Stimulated activated naive CD4-positive, alpha-beta T cell treated with Interleukin-2 at 50 U/mL for 16 hours (primary cell): ENCODE measurements at places on chromosomes 13 and 19.

DNA sequence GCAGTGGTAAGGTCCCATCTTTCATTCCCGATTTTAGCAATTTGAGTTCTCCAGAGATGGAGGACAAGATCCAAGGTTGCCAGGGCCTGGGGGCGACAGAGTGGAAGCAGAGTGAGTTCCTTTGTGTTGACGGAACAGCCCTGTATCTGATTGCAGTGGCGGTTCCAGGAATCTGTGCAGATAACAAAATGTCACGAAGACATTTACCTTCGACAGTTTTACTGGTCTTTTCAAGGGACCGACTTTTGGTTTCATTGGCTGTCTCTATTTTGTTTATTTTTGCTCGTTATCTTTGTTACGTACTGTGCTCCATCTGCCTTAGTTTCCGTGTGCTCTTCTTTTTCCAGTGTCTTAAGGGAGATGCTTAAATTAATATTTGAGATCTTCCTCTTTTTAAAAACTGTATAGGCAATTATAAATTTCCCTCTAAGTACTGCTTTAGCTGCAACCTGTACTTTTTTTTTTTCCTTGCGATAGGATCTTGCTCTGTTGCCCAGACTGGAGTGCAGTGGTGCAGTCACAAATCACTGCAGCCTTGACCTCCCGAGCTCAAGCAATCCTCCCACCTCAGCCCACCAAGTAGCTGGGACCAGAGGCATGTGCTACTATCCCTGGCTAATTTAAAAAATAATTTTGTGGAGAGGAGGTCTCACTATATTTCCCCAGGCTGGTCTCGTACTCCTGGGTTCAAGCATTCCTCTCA lies 23.2 kb downstream of the KDM4B start:
- no peak for DNase-seq

DNA sequence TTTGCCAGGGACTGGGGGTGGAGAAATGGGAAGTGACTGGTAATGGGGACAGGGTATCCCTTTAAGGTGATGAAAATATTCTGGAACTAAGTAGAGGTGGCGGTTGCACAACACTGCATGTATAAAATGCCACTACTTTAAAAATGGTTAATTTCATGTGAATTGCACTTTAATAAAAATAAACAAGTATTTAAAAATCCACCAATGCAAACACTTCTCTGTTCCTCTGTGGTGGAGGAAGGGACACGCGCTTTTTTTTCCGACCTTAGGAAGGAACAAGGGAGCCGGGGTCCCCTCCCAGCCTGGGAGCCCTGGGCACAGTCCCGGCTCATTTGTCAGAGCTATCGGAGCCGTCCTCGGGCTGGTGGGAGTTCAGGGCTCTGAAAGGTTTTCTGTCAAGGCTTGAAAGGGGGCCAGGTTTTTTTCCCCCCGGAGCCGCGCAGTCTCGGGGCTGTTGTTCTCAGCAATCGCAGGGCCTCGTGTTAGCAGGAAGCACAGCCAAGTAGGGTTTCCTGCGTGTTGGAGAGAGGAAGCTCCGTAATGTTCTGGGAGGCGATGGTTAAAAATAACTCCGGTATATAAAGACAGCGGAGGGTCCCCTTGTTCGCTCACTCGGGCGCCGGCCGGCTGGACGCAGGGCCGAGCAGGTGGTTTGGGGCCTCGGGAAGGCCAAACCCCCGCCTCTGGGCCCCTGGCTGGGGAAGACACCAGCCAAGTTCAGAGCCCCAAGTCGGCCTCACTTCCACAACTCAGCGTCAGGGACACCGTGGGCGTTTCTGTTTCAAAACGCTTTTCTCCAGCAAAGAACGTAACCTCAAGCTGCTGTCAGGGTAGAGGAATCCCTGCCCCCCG lies 41.2 kb upstream of the KLF2 start:
- DNase-seq, result peak; percentile 72

DNA sequence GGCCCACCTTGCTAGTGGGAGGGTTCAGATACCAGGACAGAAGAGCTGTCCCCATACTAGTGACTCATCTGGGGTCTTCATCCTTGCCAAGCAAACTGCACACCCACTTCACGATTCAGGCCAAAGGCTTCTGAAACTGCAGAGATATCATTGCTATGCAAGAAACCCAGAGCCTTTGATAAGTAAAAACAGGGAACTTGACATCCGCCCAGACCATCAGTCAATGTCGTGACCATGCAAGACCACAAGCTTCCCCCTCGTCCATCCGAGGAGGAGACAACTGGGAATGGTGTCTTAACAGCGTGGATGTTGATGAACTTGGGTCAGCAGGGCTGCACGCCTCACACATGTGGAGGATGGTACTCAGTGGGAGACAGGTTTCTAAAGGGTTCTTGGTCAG lies 58.0 kb downstream of the ABCC4 start:
- DNase-seq, result no peak

DNA sequence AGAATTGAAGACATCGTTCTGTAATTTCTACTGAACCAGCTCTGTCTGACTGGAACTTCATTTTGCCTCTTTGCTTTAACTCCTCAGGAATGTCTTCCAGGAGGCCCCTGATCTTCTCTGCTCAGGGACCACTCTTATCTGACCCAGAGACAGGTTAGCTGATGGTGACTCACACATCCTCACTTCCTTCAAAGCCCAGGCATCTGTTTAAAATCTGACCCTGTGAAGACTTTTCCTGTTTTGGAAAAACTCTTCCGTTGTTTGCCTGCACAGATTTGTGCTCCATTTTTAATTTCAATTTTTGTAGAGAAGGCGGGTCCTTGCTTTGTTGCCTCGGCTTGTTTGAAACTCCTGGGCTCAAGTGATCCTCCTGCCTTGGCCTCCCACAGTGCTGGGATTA lies 1.6 kb downstream of the ARL11 start:
- DNase-seq, result no peak

DNA sequence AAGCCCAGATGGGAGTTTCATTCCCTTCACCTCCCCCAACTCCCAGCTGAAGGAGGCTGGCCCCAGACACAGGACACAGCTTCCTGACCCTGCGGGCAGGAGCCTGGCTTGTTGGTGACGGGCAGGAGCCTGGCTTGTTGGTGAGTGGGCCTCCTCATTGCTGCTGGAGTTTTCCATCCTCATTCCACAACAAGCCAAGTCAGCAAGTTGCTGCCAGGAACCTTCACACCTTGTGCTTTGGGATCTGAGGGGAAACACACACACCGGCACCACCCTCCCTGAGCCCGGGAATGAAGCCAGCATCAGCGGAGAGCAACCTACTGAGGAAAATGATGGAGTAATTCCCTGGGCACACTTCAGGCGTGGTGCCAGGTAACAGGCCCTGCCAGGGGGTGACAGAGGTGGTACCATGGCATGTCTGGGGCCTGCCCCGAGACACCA lies 74.9 kb downstream of the ALOX5AP start:
- no peak for DNase-seq

- no peak for DNase-seq
These were observed 1.3 kb upstream of the CCNE1 start for GRCh38 chr19:29810504-29810871.

- DNase-seq, result no peak
These were observed 75.0 kb downstream of the ZMYM2 start for GRCh38 chr13:20033486-20033885.

GRCh38 chr19:45404557-45405434 lies at the start of gene PPP1R13L:
PPP1R13L (minus strand) TSS chr19:45405069; CDS start chr19:45398318, 6,751 bp downstream.
- peak; percentile 47 for DNase-seq

GRCh38 chr19:39474139-39474620 lies 6.5 kb upstream of the TIMM50 start:
- peak; percentile 72 for DNase-seq

- no peak for DNase-seq
These were observed 17.2 kb upstream of the MCF2L start for GRCh38 chr13:112951674-112952371.

DNA sequence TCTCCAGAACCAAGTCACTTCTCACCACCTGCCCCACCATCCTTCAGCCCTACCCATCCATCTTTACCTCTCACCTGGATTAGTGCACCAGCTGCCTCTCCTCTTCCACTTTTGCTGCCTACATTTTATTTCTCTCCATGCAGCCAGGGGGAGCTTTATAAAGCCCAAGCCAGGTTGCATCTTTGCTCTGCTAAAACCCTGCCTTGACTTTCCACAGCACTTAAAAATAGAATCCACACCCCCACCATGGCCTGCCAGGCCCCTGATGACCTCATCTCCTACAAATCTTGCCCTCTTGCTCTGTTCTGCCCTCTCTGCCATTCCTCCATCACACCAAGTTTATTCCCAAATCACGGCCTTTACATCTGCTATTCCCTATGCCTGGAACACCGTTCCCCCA lies 1.8 kb downstream of the HOOK2 start:
- no peak for DNase-seq

DNA sequence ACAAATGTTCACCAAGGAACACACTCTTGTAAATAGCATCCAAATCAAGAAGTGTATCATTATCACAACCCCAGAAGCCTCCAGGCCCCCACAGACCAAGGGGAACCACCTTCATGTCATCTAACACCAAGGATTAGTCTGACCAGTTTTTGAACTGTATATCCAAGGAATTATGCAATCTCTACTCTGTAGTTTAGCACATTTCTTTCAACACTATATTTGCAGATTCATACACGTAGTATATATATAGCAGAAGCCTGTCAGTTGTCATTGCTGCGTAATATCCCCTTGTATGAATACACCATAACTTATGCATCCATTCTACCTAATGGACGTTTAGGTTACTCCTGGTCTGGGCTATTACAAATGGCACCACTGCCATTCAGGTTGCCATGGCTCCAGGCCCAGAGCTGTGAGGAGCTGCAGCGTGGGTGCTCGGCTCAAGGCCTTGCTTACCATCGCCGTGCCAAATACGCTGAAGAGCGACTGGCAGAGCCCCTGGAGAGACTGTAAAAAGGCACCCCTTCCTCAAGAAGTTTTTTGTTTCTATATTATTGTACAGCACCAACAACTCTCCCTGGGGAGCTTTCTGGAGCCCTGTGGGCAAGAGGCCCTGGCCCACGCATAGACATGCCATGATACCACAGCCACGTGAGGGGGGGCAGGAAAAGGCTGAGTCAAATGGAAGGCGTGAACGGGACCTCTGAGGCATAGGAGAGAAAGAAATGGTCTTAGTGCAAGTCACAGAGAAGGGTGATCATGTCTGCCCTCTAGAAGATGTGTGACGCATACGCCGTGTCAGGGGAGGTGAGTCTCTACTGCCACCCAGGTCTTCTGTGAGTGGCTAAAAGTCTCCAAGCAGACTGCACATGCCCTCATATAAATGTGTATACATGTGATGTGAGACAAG lies 10.8 kb downstream of the LATS2 start:
- no peak for DNase-seq

GRCh38 chr19:45774765-45775164 lies 5.7 kb upstream of the SIX5 start:
- no peak for DNase-seq

GRCh38 chr19:10321874-10322835 lies 6.3 kb upstream of the FDX2 start:
- DNase-seq, result no peak

DNA sequence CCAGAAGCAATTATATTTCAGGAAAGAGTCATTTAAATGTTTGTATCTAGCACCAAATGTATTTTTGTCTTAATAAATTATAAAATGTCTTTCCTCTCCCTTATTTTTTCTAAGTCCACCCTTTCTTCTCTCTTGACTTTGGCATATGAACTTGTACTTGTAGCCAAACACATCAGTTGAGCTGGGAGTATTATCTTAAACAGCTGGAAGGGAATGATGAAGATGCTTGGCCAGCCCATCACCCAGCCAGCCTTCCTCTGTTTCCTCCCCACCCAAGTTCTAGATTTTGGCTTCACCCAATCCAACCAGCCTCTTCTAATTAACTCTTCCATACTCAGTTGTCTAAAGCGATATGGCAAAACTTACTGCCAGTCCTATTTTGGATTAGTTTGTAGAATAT lies 272.5 kb downstream of the ENOX1 start:
- DNase-seq, result no peak

- DNase-seq, result no peak
These were observed 1.3 kb upstream of the SPACA6 start for GRCh38 chr19:51691584-51692428.

DNA sequence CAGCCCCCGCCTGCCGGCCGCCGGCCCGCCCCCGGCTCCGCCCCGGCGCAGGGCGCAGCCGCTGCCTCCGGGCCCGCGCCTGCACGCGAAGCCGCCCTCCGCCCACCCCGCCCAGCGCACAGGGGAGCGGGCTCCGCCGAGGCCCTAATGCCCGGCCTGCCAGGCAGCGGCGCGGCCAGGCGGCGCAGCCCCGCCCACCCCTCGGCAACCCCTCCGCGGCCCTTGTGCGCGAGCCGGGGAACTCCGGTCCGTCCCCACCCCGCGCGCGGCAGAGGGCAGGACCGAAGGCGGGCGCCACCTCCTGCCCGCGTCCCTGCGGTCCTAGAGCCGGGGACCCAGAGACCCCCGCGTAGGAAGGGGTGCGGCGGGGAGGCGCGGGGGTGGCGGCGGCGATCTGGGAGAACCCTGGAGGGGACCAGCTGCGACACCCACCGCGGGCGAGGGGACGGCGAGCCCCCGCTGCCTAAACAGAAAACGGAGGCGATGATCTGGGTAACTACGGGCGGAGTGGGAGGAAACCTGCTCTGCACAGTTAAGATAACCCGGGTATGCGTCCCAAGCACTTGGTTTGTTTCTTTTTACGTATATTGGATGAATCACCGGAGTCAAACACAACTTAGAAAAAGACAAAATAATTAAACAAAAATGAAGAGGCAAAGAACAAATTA lies 350 bp upstream of the USP12 start:
- peak; percentile 89 for DNase-seq

DNA sequence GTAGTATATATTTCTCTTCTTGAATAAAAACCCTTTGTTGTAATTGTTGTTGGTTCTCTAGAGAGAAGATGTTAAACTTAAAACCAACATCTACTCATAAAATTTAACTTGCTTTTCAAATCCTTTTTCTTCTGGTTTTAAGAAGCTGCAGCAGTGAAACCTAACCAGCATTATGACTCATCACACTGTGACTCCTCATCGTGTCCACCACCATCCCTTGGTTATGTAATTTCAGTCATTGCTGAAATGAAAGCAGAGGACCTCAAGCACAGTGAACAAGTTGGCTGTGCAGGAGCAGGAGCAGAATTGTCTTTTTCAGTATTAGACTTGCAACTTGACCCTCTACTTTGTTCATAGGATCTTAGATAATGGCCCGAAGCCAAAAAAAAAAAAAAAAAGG lies 64.9 kb upstream of the HTR2A start:
- DNase-seq, result no peak

- no peak for DNase-seq
These were observed at the start of gene OXGR1 for GRCh38 chr13:96994017-96994857. OXGR1 (minus strand) TSS chr13:96994476; CDS start chr13:96987759, 6,717 bp downstream.

DNA sequence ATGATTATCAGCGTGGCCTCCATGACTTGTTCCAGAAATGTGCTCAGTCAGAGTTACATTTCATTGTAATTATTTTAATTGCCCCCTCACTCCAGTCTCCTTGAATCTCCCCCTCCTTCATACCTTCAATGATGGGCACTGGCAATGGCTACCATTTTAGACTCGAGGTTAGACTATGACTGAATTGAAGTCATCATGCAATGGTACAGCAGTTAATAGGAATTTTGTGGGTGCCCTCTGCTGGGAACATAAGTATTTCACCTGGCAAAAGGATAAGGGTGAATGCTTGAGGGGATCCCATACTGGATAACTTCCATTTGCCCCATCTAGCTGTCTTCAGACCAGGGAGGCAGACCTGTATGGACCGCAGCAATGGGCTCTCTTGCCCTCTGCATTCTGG lies 32.2 kb upstream of the USP12 start:
- no peak for DNase-seq
